ENCODE measurements at places on chromosomes 5 and 9.
A peak's percentile ranks its signal among the peaks of the same experiment; 100 is the strongest.

- DNase-seq: no peak
Observed at GRCh38 chr9:16364347-16364746, 506.1 kb downstream of the BNC2 start.

DNA sequence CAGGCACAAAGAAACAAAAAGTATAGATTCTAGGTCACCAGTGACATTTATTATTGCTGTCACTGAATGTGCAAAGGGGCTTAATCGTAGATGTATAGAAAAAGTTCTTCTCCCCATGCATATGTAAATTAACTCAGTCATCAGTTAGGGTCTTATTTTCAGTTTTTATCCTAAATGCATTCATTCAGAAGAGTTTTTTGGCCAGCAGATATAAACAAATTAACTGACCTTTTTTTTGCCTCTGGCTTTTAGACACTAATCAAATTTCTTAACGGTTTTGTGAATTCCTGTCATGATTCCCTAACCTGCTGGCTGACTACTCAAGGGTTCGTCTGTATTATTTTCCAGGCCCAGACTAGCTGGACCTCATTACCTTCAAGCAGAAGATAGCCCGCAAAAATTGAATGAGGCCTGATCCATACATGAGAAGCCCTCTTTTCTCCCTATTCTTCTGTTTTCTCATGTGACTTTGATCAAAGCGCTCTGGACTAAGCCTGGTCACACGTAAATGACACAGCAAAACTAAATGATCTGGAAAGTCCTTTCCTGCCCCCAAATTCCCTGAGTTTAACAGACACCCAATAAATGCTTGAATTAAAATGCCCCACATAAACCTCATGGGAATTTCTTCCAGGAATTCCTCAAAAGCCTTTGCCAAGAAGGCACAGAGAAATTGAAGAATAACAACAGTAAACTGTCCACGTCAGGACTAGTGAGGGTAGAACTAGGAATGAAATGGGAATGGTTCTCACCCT, 83.7 kb downstream of the MYO10 start:
- DNase-seq: no peak

DNA sequence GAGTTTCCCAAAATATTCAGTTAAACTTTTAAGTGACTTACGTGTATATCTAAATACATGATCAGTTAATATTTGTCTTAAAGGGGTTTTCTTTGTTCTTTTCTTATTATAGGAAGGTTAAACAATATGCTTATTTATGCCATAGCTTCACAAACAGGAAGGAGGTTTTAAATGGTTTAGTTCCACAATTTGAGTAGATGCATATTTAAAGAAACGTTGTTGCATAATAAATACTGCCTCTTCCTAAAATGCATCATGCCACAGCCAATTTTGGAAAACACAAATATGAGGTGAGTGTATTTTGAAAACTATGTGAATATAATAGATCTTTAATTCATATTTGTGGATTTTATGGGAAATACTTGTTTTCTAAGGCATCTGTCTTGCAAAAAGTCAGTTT, 2.5 kb upstream of the ADRB2 start:
- no peak for DNase-seq

DNA sequence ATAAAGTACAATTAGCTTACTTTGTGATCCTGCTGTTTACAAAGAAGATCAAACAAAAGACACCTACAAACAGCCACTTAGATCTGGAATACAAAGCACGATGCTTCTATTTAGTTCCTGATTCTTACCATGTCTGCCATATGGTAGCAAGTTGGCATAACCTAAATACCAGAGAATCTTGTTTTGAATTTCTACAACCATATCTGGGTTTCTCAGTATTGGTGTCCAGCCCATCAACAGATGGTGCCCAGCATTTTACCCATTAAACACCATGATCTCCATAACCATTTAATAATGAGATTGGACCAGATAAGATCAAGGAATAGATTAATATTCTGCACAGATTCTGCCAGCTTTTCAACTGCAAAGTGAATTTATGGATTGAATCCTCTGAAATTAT, 29.8 kb downstream of the SLC24A2 start:
- no peak for DNase-seq

- DNase-seq: no peak
Observed at GRCh38 chr9:21810881-21811280, 8.4 kb downstream of the MTAP start.

GRCh38 chr5:69493396-69494133, 975 bp downstream of the OCLN start:
- peak; percentile 52 for DNase-seq

GRCh38 chr9:135216791-135217441, 129.4 kb downstream of the OLFM1 start:
- peak; percentile 68 for DNase-seq

- peak; percentile 87 for DNase-seq
Observed at GRCh38 chr9:125374443-125375309, 113.0 kb downstream of the GAPVD1 start.

DNA sequence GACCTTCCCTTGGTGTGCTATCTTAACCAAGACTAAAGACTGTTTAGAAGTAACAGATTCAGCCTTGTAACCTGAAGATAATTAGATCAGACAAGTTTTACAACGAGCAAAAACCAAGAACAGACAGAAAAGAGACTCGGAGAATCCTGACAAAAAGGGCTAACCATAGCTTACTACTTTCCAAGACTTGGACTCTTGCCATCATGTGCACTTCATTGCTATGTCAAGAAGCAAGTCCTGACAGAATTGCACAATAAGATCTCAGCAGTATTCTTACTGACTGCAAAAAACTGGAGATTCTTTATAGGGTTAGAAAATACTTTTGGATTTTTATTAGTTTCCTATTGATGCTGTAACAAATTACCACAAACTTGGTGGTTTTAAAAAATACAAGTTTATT, 1539.0 kb upstream of the NUDT12 start:
- DNase-seq: no peak

DNA sequence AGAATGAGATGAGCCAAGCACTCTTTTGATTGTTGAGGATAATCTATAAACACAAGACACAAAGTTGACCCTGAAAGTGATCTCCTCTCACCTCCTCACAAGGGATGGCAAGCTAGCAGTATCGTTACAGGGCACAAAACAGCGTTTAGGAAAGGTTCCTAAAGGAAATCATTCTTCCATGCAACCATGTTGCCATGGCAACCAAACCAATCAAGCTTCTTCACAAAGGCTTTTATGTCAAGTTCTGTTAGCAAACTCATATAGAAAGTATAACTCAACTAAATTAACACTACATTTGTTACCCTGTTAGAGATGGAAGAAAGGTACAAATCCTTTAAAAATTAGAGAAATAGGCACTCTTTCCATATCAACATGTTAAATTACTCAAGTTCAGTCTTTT, 1016.8 kb upstream of the DMAC1 start:
- DNase-seq: no peak

- no peak for DNase-seq
Observed at GRCh38 chr5:115977096-115977495, 14.8 kb downstream of the LVRN start.

Measured in pancreas (tissue), 10 donors.